Activated naive CD4-positive, alpha-beta T cell treated with anti-CD3 and anti-CD28 coated beads for 36 hours (primary cell): ENCODE measurements at places on chromosomes 7 and 10.

DNA sequence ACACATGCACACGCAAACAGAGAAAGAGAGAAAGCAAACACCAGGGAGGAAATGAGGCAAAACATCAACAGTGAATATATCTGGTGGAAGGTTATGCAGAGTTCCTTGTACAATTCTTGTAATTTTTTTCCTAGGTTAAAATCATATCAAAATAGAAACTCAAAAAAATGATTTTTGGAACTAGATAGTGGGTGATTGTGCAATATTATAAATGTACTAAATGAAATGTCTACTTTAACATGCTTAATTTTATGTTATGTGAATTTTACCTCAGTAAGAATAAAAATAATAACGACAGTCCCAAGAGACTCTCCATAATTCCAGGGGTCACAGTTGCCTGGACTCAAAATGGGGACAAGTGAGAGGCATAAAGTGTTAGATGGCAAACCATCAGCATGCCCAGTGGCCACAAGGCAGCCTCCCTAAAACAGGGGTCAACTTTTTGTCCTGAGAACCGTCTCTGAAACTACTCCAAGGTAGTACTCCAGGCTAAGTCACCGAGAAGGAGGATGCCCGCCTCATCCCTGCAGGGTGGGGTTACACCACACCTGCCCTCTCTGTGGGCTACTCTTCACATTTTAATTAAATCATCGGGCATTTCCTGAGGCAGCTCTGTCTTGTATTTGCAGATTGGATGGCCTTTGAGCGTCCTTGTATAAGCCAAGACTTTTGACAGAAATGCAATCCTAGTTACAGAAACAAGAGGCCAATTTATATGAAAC is 267.7 kb downstream of the ELMO1 start:
- DNase-seq, result no peak

DNA sequence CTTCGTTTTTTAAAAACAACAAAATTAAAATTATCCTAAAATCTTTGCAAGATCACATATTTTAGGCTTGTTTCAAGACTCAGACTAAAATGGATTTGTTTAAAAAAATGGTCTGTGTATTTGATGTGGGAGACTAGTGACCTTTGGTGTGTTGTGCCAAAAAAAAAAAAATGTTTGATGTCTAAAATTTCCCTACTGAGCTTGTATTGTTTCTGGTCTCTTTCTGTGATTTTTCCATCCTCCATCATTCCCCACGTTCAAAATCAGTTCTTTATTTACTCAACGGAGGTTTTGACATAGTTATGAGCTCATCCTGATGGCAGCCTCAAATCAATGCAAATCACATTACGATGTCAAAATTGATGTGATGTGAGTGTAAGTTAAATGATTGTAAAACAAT is 326.2 kb downstream of the RNLS start:
- no peak for DNase-seq

- DNase-seq, result no peak
These were observed 13.0 kb upstream of the AKR1E2 start for GRCh38 chr10:4813023-4813422.

DNA sequence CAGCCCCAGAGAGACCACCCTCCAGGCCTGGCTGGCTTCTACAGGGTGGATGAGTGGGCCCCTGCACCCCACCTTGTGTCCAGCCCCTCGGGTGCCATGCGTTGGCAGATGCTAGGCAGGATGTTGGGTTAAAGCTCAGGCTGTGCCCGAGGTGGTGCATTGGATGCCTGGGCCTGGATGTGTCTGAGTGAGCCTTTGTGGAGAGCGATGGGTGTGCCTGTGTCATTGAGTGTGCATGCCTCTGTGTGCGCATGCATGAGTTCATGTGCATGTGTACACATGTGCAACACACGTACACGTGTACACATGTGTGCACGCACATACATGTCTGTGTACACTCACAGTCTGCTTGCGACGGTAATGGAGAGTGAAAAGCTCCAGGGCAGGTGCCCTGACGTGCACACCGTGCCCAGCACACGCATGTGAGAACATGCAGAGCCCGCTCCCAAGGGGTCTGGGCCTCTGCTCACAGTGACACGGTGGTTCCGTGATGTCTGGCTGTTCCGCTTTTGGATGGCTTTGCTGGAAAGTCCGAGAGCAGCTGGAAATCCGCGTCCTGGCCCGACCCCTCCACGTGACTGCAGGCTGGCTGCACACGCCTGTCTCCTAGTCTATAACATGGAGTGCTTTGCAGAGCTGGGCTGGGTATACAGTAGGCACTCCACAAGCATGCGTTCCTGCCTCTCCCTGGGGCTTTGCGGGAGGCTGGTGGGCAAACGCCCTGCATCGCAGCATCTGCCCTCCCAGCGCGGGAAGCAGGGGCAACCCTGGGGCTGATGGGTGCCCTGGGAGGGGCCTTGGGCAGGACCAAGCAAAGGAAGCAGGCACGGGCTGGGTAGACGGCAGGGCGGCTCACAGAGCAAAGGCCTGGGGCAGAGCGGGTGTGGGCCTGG is 36.9 kb downstream of the ELFN1 start:
- no peak for DNase-seq

- DNase-seq, result no peak
These were observed 556.8 kb upstream of the GHITM start for GRCh38 chr10:83582407-83583095.

- no peak for DNase-seq
These were observed 130.1 kb downstream of the TNS3 start for GRCh38 chr7:47451851-47452205.

DNA sequence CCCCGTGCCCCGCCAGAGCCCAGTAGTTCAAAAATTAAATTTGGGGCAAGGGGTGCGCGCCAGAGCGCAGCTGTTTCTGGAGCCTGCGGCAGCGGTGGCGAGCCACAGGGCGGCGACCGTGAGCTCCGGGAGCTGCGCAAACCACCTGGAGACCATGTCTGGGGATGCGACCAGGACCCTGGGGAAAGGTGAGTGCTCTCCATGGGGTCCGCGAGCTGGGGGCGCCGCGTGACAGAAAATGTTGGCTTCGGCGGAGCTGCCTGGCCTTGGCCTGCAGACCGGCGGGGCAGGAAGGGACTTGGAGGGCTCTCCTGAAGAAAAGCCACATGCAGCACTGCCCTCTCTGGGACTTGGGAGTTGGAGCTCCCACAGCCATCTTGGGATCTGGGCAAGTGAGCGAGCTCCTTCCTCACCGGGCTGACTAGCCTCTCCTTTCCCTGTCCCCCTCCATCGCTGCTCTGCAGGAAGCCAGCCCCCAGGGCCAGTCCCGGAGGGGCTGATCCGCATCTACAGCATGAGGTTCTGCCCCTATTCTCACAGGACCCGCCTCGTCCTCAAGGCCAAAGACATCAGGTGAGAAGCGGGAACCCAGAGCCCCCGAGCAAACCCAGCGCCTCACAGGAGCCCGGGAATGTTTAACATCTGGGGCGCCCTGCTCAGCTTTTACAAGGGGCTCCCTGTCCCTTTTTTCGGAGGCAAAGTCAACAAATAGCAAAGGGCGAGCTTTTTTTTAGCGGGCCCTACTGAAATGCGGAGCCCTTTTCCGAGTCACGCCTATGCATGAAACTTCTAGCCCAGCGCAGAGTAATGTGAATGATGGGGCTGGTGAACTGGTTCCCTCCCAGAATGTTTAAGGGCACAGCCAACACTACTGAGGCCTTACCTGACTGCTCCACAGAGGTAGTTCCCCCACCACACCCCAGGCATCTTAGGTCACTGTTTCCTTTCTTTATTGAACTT is 6.1 kb downstream of the GSTO2 start:
- DNase-seq, result peak; percentile 63

- no peak for DNase-seq
These were observed 168.6 kb downstream of the CTNNA3 start for GRCh38 chr10:67527351-67527750.

- DNase-seq, result peak; percentile 47
These were observed 11.2 kb upstream of the C7orf33 start for GRCh38 chr7:148579366-148579765.

DNA sequence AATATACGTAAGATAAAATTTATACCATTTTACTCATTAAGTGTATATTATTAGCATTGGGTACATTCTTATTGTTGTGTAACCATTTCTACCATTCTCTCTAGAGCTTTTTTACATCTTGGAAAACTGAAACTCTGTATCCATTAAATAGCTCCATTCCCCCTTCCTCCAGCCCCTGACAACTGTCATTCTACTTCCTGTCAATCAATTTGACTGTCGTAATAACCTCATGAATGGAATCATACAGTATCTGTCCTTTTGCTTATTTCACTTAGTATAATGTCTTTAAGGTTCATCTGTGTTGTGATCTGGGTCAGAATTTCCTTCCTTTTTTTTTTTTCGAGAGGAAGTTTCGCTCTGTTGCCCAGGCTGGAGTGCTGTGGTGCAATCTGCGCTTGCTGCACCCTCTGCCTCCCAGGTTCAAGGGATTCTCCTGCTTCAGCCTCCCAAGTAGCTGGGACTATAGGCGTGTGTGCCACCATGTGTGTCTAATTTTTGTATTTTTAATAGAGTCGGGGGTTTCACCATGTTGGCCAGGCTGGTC is 15.6 kb downstream of the ZRANB1 start:
- DNase-seq, result no peak

GRCh38 chr10:46216003-46216634 is 70.7 kb upstream of the ANTXRL start:
- DNase-seq, result no peak

GRCh38 chr10:132434405-132435005 is 37.5 kb downstream of the PWWP2B start:
- DNase-seq, result peak; percentile 78

DNA sequence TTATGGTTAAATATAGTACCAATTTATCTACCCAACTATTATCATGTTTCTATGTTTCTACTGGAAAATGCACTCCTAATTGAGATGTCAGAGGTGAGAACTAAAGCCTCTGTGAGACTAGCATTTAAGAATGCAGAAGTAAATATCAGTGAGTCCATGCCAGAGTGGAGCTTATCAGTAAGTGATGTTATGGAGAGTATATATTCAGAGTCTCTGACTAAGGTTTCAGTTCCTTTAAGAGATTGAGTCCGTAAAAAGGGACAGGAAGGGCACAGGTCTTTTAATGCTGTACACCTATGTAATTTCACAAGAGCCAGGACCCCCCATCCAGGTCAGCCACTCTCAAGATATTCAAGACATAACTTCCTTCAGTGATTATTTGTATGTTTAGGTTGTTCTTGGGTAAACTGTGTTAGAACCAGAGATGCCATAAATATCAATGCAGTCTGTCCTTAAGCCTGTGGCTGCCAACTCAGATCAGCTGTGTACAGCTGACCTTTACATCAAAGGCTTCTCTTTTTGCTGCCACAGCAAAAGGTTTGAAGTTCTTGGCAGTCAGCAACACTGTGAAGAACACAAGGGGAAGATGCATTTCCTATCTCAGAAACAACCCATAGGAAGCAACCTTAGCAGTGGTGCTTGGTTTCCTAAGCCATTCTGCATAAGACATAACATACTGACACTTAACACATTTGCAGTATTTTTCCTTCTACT is 244.8 kb downstream of the BICC1 start:
- DNase-seq, result no peak

DNA sequence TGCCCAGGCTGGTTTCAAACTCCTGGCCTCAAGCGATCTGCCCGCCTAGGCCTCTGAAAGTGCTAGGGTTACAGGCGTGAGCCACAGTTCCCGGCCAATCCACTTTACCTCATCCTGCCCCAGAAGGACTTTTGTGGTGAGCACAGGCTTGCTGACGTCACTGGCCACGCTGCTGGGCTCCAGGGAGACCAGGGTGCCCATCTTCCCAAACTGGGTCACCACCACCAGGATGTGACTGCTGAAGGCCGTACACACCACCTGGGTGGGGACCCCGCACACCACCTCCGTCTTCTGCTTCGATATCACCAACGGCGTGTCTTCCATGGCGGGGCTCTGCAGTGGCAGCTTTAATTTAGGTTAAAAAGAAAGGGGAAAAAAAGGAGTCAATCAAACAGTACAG is 816 bp downstream of the PSMG3 start:
- DNase-seq, result peak; percentile 19

GRCh38 chr7:13057462-13058200 is 370.2 kb downstream of the ARL4A start:
- no peak for DNase-seq

DNA sequence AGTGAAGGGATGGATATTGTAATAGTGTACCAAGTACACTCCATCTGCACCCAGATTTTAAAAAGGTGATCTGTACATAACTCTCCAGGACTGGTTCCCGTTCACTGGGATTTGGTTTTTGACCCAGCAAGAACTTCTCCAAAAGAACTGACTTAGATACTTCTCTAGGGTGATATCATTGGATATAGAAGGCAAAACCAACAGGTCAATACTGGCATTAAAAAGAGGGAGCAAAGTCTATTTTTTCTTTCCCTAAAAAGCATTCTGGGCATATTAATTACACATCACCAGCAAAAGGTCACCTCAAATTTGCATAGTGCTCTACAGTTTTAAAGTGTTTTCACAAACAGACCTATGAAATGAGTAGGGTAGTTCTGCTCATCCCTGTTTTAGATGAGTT is 3.5 kb downstream of the MYPN start:
- DNase-seq, result no peak

- DNase-seq, result peak; percentile 98
These were observed 109.7 kb downstream of the RALA start for GRCh38 chr7:39732837-39733804.

DNA sequence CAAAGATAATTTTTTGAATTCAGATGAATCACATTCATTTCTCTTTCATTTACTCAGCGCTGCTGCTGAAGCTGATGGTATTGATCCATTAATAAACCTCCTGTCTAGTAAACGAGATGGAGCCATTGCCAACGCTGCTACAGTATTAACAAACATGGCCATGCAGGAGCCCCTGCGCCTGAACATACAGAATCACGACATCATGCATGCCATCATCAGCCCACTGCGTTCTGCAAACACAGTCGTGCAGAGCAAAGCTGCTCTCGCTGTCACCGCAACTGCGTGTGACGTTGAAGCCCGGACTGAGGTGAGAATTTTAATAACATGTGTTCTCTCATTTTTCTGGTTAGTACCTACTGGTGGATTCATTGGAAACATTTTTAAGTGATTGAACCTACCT is 70.2 kb downstream of the ARMC3 start:
- no peak for DNase-seq

- DNase-seq, result no peak
These were observed 70.5 kb downstream of the RAPGEF5 start for GRCh38 chr7:22286436-22286835.

DNA sequence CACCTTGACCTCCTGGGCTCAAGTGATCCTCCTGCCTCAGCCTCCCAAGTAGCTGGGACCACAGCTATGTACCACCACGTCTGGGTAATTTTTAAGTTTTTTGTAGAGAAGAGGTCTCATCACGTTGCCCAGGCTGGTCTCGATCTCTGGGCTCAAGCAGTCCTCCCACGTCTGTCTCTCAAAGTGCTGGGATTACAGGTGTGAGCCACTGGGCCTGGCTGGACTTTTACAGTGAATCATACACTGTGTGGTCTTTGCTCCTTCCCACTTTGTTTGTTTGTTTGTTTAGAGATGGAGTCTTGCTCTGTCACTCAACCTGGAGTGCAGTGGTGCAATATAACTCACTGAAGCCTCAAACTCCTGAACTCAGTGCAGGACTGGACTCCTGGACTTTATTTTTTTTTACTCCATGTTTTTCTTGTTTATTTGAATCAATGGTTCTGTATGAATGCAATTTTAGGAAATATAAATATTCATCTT is 12.5 kb downstream of the PPIA start:
- no peak for DNase-seq
